Endothelial cell (in vitro differentiated cells): ENCODE measurements at places on chromosomes 5 and 9. TPM values are rescaled to one million over a fixed set of nuclear protein-coding genes. Genes with fewer than 3 reads are reported as not detected.

- no peak for DNase-seq
Measured at GRCh38 chr9:91043056-91043810, 241.6 kb downstream of the SYK start.

DNA sequence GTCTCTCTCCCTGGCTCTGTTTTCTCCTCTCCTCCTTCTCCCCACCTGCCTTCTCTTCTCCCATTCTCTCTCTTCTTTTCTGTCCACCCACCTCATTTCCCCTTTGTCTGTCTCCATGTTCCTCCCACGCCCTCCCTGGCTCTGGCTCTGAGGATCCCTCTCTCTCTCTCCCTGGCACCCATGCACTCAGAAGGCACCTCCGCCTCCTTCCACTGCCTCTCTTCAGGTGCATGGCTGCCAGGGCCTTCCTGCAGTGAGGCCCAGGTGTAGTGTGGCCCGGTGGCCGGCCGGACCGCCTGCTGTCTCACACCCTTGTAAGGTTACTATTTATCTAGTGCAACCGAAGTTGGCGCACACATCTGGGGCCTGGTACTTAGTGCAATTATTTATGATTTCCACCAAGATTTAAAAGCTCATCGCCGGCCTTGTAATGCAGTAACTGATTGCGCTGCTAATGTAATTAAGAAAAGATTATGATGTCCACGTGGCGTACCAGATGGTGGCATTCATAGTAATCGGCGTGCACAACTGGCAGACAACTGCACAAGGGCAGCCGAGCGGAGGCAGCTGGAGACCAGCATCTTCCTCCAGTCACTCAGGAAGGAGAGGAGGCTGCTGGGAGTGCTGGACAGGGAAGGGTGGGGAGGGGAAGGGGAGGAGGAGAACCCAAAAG is 50.4 kb upstream of the MVB12B start:
- no peak for DNase-seq

PCDHB5 gene
- total RNA-seq: 7.8 TPM

RNF20 gene
- total RNA-seq: 46.1 TPM

DNA sequence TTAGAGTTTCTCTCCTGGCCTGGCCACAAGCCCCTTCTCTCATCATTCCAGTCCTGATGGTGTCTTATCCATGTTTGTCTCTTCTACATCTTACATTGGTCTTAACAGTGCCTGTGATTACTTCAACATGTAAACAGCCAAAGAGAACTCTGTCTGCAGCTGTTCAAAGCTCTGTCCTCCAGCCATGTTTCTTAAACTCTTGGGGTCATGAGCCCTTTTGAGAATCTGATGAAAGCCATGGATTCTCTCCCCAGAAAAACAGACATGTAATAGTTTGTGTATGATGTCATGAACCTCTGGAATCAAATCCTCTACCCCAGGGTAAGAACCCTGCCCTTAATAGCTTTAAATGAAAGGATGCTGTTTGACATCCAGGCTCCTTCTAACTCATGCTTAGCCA is 30.1 kb downstream of the MAMDC2 start:
- DNase-seq: no peak

PPP1R26 gene
- total RNA-seq: 21.5 TPM

DNA sequence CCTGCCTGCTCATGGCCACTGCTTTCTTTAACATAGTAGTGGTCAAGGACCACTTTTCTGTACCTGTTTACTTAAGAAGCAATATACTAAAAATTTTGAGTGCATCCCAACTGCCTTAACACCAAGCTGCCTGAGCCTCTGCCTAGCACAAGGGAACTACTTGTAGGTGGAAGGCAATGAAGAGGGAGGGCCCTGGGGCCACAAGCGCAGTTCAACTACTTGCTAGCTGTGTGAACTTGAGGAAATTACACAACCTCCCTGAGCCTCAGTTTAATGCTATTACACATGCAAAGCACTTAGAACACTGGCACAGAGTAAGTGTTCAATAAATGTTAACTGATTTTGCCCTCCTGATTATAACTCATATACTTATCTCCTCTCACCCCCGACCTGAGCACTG is 6.3 kb downstream of the ARL15 start:
- no peak for DNase-seq

- no peak for DNase-seq
Measured at GRCh38 chr5:36017622-36018021, 26.4 kb upstream of the UGT3A1 start.

- no peak for DNase-seq
Measured at GRCh38 chr5:134965271-134965825, 2.4 kb upstream of the CATSPER3 start.
